ENCODE measurements at places on chromosomes 3 and 15.
A peak's percentile ranks its signal among the peaks of the same experiment; 100 is the strongest.

DNA sequence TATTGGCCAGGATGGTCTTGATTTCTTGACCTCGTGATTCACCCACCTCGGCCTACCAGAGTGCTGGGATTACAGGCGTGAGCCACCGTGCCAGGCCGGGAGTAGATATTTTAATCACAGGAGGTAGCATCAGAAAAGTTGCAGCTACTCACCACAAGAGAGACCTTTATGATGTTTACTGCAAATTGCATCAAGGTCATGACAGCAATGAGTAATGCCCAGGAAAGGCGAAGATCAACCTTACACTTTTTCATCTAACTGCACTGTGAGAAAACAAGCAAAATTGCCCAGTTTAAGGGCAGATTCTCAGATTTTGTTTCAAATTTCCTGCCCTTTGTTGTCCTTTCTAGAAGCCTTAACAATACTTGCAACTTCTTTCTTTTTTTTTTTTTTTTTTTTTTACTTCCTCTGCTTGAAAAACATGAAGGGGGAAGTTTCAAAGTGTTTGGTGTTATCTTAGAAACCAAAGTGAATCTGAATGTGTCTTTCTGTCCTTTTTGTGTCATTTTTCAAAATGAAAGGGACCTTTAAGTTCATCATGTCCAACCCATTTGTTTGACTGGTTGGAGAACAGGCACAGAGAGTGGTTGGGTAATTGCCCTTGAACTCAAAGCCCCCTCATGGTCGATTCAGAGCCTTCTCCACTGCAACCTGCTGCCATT, 25.0 kb downstream of the TGFBR2 start:
- DNase-seq = no peak

- DNase-seq = no peak
Measured at GRCh38 chr3:152356870-152357276, 88.1 kb downstream of the MBNL1 start.

DNA sequence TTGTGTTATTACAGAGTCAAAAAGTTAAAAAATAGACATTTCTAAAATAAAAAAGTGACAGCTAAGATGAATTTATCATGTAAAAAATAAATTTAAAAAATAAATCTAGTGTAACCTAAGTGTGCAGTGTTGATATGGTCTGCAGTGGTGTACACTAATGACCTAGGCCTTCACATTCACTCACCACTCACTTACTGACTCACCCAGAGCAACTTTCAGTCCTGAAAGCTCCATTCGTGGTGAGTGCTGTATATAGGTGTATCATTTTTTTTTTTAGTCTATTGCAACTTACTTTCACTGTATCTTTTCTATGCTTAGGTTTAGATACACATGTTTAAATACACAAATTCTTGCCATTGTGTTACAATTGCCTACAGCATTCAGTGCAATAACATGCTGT, 459.4 kb upstream of the ROBO1 start:
- DNase-seq = no peak

- DNase-seq = no peak
Measured at GRCh38 chr3:124530916-124531315, 199.3 kb upstream of the UMPS start.

DNA sequence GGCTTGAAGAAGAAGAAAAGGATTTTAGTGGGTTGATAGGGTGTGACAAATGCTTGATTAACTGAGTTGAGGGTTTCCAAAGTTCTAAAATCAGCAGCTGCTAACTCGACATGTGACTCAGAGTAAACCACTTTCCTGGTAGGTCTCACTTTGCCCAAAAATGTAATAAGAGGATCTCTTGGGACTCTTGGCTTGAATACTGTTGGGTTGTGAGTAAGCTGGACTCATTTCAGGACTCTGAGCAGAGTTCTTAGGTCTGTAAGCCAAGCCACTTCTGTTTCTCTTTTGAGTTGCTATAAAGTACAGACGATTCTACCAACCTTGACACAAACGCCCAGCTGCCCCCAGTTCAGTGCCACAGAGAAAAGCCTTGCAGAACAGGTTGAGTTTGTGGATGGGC, 241.1 kb downstream of the ZNF621 start:
- DNase-seq = no peak

- no peak for DNase-seq
Measured at GRCh38 chr3:58164906-58165821, 45.6 kb downstream of the DNASE1L3 start.

GRCh38 chr3:9820543-9820942, 10.5 kb downstream of the TTLL3 start:
- DNase-seq = no peak

DNA sequence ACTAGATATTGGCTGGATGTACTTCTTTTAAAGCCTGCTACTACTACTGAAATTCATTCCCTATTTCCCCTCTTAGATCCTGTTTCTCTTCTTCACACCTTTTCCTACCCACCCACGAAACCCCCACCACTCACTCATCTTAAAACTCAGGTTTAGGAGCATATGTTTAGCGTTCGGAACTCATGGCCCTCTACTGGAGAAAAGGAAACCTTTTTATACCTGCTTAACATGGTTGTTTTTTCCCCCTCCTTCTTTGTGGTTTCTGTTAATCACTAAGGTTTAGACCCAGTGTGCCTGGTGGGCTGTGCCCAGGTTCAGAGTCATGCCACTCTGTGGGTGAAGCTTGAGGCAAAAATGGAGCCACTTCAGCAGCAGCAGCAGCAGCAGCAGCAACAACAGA, 2.6 kb downstream of the ARID3B start:
- no peak for DNase-seq

- peak; percentile 98 for DNase-seq
Measured at GRCh38 chr3:97764407-97765238, at the start of gene ARL6. Gene ARL6 (plus strand): TSS chr3:97764758. CDS start chr3:97768108, 3,350 bp downstream.

GRCh38 chr15:67125589-67126502, 60.4 kb downstream of the SMAD3 start:
- DNase-seq = no peak

DNA sequence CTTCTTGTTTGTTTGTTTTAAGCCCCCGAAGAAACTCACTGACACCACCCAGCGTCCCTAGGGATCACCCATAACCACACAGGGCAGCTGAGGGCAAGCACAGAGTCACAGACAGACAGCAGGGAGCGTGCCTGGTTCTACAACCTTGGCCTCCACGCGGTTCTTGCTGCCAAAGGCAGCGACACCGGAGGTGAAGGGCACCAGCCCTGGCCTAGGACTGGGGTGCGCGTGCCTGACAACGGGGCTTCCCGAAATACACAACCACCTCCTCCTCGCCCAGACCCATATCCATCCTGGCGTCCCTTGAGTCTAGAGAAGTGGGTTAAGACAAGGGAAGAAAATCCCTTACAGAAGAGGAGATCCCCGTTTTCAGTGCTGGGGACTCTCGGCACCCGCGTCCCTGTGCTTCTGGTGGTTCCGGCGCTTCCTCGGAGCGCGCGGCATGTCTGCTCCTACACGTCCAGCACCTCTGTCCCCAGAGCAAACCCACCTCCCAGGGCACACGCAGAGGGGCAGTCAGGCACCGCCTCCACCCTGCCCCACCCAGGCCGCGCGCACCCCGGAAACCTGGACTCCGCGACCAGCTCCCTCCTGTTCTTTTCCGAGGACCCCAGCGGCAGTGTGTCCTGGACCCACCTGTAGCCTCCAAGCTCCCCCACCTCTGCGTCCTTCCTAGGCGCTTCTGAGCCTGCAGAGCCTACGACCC, 911 bp downstream of the RFTN1 start:
- no peak for DNase-seq

GRCh38 chr3:64457811-64458210, 230.0 kb downstream of the ADAMTS9 start:
- no peak for DNase-seq

DNA sequence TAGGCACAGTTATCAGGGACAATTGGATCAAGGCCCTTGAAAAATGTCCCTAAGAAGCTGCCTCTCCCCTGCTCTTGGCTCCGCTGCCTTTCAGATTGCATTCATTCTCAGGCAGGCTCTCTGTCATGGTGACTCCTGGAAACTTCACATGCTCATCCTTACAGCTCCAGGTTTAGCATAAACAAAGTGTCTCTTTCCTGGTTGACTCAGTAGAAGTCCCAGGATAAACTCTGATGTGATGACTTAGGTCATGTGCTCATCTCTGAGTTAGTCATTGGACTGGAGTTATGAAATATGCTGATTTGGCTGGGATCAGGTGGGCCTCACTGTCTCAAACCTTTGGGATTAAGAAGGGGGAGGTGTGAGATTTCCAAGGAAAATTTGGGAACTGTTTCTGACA, 243.8 kb downstream of the ZNF621 start:
- DNase-seq = no peak

- DNase-seq = peak; percentile 29
Measured at GRCh38 chr3:45381168-45381852, 7.1 kb upstream of the LARS2 start.

GRCh38 chr3:188001926-188002325, 152.0 kb upstream of the LPP start:
- no peak for DNase-seq

GRCh38 chr3:124142389-124142970, 150.6 kb upstream of the ROPN1 start:
- DNase-seq = no peak

- DNase-seq = no peak
Measured at GRCh38 chr3:69987833-69988232, 11.7 kb upstream of the SAMMSON start.

GRCh38 chr3:22893644-22894325, 309.3 kb upstream of the UBE2E2 start:
- DNase-seq = no peak

DNA sequence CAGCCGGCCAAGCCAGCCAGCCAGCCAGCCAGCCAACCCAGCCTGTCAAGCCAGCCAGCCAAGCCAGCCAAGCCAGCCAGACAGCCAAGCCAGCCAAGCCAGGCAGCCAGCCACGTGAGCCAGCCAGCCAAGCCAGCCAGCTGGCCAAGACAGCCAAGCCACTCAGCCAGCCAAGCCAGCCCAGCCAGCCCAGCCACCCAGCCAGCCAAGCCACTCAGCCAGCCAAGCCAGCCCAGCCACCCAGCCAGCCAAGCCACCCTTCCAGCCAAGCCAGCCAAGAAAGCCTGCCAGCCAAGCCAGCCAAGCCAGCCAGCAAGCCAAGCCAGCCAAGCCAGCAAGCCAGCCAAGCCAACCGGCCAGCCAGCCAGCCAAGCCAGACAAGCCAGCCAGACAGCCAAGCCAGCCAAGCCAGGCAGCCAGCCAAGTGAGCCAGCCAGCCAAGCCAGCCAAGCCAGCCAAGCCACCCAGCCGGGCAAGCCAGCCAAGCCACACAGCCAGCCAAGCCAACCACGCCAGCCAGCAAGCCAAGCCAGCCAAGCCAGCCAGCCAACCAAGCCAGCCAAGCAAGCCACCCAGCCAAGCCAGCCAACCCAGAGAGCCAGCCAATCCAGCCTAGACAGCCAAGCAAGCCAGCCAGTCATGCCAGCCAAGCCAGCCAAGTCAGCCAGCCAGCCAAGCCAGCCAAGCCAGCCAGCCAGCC, 199.5 kb downstream of the GOLGA6L6 start:
- no peak for DNase-seq

GRCh38 chr3:58176827-58177489, 33.8 kb downstream of the DNASE1L3 start:
- DNase-seq = no peak

- no peak for DNase-seq
Measured at GRCh38 chr3:182214416-182214815, 502.7 kb downstream of the SOX2 start.

DNA sequence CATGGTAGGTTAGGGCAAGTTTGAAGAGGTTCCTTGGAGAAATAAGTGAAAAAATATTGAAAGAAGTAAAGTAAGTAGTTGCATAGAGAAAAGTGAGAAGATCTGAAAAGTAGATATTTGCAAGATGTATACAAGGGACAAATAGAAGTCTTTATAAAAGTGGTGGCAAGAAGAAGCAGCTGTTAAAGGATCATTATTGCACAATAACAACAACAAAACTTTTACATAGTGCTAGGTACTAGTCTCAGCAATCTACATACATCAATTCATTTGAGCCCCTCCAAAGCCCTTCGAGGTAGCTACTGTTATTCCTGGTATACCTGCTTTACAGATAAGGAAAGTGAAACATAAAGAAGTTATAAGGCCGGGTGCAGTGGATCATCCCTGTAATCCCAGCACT, 239.6 kb downstream of the MEIS2 start:
- DNase-seq = no peak

- no peak for DNase-seq
Measured at GRCh38 chr15:30953731-30954378, 37.6 kb downstream of the MTMR10 start.

- no peak for DNase-seq
Measured at GRCh38 chr3:55205990-55206389, 278.1 kb upstream of the LRTM1 start.

GRCh38 chr3:178277605-178278004, 258.6 kb upstream of the KCNMB2 start:
- no peak for DNase-seq

DNA sequence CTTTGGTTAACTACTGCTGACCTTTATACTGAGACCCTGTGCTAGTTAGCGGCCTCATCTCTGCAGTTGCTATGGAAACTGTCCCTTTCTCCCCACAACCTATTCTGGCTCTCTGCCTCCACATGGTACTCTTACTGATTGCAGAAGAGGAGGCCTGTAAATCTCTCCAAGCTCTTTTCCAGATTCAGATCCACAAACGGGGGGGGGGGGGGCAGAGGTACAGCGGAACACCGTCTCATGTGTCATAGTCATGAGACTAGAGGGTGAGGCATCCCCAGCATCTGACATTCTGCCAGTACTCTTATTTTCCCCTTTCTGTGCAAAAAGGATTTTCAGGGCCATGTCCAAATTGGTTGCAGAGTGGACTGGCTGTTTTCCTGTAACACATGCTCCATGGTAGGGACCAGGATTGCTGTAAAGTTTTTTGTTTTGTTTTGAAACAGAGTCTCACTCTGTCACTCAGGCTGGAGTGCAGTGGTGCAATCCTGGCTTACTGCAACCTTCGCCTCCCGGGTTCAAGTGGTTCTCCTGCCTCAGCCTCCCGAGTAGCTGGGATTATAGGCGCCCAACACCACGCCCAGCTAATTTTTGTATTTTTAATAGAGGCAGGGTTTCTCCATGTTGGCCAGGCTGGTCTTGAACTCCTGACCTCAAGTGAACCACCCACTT, 8.3 kb upstream of the MAP1A start:
- DNase-seq = peak; percentile 70

- peak; percentile 63 for DNase-seq
Measured at GRCh38 chr15:101359365-101359947, 64.4 kb upstream of the SNRPA1 start.

GRCh38 chr15:34280193-34280592, 55.4 kb downstream of the EMC4 start:
- DNase-seq = no peak

DNA sequence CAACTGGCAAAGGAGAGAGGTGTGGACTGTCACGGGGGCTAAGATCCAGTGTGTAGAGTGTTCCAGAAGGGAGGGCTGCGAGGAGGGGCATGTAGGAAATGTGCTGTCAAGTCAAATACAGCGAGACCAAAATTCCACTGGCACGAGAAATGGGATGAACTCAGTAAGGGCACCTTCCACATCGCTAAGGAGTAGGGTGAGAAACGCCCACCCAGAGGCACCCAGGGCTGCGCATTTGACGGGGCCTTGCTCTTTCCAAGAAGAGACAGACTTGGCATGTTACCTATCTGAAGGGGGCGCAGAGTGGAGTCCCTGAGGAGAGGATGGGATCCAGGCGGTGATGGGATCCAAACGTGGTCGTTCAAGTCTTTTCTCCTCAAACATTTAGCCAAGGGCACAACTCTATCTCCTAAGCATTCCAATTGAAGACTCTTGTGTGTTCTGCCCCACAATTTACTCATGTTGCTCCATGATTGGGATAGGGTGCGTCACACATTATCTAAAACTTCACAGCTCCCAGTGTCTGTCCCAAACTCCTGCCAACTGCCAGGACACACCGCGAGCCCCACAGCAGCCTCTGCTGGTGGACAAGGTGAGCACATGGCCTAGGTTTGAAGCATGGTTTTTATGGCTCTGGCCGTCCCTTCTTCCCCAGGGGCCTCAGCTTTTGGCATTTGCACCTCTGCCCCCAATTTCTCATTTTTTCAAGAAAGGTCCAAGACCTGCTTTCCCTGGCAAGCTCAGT, 7.6 kb downstream of the SELENOS start:
- DNase-seq = no peak

Data from COR-L47 (cell line).